ENCODE measurements at places on chromosomes 6 and 20.
A peak's percentile ranks its signal among the peaks of the same experiment; 100 is the strongest.

DNA sequence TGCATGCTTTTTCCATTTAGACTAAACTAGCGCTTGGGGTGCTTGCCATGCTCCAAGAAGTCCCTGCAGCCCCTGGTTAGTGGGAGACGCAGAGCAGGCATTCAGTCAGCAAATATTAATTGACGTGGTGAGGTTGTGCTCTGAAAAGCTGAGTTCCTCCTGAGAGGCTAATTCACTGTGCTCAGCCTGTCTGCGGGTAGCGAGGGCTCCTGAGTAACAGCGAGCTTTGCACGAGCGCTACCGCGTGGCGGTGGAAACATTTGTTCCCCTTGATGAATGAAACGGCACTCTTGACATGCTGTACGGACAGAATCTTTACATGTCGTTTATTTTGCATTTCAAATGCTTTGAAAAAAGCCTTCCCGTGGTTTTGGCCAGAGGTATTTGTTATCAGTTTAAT, 170.6 kb upstream of the AGPAT4 start:
- DNase-seq: no peak

DNA sequence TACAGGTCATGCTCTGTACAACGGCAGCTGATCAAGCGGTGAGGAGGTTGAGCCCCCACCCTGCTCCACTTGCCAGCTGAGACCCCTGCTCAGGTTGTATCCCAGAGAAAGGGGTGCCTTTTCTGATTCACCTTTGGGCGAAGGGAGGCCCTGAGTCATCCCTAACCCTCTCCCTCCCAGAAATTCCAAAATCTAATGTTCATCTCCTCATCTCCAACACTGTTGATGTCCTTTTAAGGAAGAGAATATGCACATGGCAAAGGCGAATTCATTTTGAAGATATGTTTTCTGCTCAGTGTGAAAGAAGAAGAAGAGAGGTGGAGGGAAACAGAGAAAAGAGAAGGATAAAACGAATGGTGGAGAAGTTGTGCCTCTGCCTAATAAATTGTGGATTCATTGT, 120.5 kb downstream of the SCML4 start:
- DNase-seq: no peak

DNA sequence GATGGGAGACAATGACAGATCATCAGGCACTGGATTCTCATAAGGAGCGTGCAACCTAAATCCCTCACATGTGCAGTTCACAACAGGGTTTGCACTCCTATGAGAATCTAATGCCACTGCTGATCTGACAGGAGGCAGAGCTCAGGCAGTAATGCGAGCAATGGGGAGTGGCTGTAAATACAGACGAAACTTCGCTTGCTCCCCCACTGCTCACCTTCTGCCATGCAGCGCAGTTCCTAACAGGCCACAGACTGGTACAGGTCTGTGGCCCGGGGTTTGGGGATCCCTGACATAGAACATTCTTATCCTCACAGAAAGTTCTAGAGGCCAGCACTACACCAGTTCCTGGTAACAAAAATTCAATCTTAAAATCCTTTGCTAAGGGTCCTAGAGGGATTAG, 23.2 kb downstream of the RRAGD start:
- DNase-seq: no peak

DNA sequence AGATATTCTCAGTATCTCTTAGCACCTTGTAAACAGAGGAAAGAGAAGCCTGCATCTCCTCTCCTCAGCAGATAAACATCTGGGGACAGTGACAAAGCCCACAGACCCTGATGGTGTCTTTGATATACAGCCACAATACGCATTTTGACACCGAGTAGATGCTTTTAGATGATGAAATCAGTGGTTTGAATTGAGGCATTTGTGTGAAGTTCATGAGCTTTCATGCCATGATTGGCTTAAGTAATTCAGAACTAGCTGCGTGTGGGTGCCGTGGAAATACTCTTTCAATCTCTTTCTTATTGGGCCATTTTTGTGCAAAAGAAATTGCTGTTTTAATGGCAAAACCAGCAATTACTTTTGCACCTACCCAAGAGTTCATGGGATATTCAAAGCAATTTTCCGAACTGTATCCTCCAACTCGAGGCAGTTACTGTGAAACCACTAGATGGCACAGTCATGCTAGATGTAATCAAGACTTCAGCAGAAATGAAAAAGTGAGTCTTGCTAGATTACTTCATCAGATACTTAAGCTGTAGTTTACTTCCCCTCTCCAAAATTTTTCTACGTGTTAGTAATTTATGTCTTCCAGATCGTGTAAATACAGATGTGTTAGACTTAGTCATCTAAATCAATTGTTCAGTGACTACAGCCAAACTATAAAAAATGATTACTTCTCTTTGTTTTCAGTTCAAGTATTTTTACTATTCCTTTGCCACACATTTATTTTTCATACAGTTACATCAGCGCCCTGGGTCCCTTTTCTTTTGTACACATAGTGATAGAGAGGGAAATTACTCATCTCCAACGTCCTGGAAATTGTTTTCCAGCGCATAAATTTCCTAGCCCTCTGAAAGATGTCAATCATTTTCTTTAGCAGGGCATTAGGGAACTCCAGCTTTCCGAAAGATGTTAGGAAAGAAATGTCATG, 49.4 kb downstream of the IYD start:
- peak; percentile 32 for DNase-seq

DNA sequence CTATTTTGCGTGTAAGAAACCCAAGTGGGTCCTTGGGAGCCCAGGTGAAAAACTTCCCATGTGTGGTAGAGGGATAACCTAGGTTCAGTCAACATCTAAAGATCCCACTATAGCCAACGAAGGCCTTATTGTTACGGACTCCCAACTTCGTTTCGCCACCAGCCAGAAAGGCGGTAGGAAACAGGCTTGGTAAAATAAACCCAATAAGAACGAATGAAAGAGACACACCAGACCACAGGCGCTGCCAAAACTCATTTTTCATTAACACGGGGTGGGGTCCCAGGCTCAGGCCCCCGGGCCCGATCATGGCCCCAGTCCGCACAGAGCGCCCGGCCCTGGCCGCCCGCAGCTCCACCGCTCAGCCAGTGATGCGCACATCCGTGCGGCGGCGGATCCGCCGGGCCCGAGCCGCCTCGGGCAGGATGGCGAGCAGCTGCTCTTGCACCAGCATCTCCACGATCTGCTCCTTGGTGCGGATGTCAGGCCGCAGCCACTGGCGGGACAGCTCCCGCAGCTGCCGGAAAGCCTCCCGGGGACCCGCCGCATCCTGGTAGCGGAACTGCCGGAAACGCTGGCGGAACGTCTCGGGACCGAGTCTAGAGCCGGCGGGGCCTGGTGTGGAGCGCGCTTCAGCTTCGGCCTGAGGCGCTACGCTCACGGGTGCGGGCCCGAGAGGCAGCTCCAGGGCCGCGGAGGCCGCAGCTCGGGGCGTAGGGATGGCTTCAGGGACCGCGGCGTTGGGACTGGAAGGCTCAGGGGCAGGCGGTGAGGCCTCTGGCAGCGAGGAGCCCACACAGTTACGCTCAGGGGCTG, 709 bp downstream of the SCAND1 start:
- no peak for DNase-seq

DNA sequence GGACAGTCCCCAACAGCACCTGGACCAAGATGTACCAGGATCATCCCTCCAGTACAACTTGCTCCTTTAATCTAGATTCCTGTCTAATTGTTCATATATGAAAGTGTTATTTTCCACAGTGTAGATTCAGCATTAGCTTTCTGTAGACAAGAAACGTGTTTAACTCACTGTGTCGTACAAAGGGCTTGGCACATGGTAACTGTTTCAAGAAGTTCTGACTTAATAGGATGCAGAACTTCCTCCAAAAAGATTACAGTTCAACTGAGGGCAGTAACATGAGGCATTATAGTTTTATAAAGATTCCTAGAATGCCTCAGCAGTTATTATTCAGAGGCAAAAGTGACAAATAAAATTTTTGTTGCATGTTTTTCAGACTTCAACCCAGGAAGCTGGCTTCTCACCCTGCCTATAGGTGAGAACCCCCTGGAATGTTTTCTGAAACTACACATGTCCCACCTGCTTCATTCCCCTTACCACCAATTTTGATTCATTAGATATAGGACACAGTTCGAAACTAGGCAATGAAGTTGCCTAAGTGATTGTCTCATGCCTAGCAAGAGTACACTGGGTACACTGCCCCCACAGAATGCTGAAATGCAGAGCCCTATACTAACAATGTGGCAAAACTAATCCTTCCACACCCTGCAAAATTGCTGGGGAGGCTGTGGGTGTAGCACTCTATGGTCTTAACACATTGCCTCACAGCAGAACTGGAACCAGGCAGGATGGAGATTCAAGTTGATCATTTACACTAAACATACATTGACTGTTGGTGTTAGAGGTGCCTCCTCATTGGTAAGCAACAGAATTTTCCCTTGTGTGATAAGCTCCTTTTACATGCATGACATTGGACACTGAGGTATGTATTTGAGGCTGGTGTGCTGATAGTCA, 22.6 kb upstream of the SH3BGRL2 start:
- no peak for DNase-seq

GRCh38 chr6:14831937-14832336, 413.9 kb upstream of the JARID2 start:
- DNase-seq: no peak

GRCh38 chr20:24993337-24994185, 1.0 kb upstream of the APMAP start:
- DNase-seq: no peak

- no peak for DNase-seq
Measured at GRCh38 chr6:169428532-169428931, 174.9 kb upstream of the THBS2 start.

GRCh38 chr6:158040051-158040803, 58.6 kb downstream of the SYNJ2 start:
- DNase-seq: peak; percentile 99

DNA sequence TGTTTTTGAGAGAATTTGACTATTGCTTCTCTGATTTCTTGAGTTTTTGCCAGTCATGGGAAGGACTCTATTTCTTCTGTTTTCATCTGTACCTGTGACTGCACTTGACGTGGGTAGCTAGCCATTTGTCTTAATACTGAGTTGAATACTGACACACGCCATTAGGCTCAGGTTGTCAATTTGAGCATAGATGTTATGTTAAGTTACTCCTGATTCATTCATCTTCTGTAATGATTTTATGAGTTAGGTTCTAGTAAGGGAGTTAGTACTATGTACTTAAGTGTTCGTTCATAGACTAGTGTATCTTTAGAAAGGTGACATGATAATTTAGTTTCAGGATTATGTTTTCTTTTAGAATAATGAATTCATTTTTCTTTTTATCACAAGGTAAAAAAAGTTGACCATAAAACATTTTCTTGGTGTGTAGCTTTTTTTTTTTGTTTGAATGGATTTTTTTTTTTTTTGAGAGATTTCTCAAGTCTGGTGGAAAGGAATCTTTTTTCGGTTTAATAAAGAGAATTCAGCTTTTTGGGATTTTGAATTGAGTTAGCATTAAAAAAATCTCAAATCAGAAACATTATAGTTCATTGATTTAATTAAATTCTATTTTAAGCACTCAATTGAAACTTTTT, 1.7 kb downstream of the AFDN start:
- DNase-seq: no peak

DNA sequence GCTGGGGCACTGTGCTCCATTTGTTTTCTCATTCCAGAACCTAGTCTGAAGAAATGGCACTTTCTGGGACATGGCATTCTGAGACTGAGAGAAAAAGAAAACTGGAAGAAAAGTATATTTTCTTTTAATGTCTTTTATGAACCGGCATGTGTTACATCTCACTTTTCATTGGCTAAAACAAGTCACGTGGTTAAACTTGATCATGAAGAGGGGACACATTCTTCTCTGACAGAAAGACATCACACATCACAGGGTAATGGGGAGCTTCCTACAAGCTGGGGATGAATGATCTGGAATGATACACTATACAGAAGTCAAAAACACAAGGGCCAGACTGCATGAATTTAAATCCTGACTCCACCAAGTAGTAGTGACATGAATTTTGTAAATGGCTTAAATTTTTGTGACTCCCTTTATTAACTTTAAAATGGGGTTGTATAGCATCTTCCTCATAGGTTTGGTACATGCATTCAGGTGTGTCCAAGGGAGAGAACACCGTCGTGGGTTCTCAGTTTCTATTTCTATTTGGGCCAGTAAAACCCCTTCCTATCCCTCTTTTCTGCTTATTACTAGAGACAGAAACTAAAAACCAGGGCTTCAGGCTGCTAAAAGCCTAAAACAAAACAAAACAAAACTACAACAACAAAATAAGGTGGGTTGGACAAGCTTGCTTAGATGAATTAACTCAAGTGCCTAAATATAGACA, 61.7 kb upstream of the GFRAL start:
- DNase-seq: no peak

- DNase-seq: no peak
Measured at GRCh38 chr20:39269493-39270217, 307.5 kb downstream of the DHX35 start.

GRCh38 chr6:42873313-42873712, 6.1 kb upstream of the RPL7L1 start:
- no peak for DNase-seq

- no peak for DNase-seq
Measured at GRCh38 chr20:20215976-20216727, 151.8 kb upstream of the INSM1 start.

Measured in RCC 7860 (cell line).